Activated CD4-positive, alpha-beta memory T cell treated with anti-CD3 and anti-CD28 coated beads, Interleukin-2, amount 10 ng/mL, durations not matched to agents 7 days and 5 days (primary cell): ENCODE measurements at places on chromosomes 4 and X. TPM values are rescaled to one million over a fixed set of nuclear protein-coding genes. Genes with fewer than 3 reads are reported as not detected.

CFAP99 gene
- total RNA-seq: 0.08 TPM

CENPVL2 gene
- total RNA-seq: not detected

TREX2 gene
- 1.8 TPM for total RNA-seq

IL1RAPL1 gene
- not detected for total RNA-seq

CCSER1 gene
- 0.73 TPM for total RNA-seq

FAM53A gene
- total RNA-seq: 0.91 TPM

- no peak for DNase-seq
Observed at GRCh38 chrX:115147220-115147619, 42.0 kb upstream of the RBMXL3 start.

- DNase-seq: no peak
Observed at GRCh38 chr4:147463065-147463464, 17.8 kb upstream of the EDNRA start.

- no peak for DNase-seq
Observed at GRCh38 chrX:38260231-38260630, 39.6 kb upstream of the SRPX start.

DNA sequence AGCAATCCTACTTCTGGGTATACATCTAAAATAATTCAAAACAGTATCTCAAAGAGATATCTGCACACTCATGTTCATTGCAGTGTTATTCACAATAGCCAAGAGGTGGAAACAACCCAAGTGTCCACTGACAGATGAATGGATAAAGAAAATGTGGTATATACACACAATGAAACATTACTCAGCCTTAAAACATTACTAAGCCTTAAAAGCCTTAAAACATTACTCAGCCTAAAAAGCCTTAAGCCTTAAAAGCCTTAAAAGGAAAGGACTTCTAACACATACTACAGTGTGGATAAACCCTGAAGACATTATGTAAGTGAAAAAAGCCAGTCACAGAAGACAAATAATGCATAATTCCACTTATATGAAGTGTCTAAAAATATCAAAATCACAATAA is 40.3 kb upstream of the TFDP3 start:
- DNase-seq: no peak

GRCh38 chr4:148444296-148445070 is 2.3 kb upstream of the NR3C2 start:
- peak; percentile 34 for DNase-seq

DNA sequence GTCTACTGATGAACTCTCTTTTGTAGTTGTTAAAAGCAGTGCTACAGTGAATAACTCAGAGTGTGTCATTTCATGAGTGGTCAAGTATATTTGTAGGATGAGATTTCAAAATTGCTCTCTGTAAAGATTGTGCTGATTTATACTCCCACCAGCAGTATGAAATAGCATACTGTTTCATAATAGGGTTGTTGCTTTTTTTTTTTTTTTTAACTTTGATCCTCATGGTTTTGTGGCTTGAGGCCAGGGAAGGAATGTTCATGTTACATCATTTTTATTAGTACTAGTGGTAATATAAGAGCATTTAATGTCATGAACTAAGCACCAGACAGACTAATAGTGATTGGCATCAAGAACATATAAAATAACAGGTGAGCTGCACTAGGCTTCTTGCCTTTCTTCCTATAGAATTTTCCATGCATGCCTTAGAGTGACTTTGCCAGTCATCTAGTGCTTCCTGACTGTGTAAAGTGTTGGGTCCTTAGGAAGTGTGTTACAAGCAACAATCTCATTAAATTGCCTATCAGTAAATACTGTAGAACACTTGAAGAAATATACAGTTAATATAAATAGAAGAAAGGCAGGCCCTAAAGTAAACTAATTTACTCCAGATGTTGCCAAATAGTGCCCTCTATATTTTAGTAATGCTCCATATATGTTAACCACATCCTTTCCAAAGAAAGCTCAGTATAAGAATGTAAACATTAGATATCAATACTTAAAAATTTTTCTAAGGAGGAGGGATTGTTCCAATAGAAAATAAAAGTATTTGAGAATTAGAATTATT is 38.6 kb upstream of the MSMO1 start:
- DNase-seq: no peak

GRCh38 chr4:60934566-60935295 is 265.4 kb upstream of the ADGRL3 start:
- no peak for DNase-seq

GRCh38 chr4:55613621-55614020 is 21.6 kb upstream of the PDCL2 start:
- no peak for DNase-seq

GRCh38 chr4:182189103-182189878 is 53.9 kb upstream of the TENM3 start:
- no peak for DNase-seq

GRCh38 chr4:13928214-13928613 is 300.7 kb upstream of the BOD1L1 start:
- no peak for DNase-seq

DNA sequence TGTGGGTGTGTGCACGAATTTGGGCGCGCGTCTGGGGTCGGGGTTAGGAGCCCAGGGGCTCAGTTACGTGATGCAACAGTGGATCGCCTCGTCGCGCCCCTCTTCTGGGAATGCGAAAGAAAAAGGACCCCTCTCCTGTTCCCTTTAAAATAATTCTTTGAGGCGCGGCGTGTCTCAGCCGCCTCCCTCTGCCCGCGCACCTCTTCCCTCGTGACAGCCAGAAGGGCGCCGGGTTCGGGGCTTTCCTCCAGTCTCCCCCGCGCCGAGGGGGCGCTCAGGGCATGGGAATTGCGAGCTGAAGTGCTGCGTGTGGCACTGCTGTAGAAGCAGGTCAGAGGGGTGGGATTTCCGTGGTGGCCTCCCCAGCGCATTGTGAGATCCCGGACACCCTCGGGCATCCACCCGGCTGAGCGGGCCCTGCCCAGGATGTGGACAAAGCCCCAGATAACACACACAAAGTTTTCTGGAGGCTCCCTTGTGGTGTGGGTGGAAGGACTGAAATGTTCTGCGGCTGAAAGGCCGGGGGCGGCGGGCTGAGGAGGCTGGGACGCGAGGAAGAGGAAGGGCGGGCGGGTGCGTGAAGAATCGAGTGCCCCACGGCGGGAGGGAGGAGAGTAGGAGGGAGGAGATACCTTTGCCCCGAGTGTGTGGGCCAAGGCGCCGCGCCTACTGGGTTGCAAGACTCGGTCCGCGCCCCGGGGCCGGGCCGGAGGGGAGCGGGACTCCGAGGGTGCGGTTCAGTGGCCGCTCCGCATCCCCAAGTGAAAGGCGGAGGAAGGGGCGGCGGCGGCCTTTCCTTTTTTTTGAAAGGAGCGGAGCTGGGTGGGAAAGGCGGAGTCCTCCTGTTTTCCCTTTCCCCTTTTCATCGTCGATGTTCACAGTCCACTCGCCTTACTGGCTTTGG is 752 bp downstream of the SEPTIN11 start:
- DNase-seq: peak; percentile 40

DNA sequence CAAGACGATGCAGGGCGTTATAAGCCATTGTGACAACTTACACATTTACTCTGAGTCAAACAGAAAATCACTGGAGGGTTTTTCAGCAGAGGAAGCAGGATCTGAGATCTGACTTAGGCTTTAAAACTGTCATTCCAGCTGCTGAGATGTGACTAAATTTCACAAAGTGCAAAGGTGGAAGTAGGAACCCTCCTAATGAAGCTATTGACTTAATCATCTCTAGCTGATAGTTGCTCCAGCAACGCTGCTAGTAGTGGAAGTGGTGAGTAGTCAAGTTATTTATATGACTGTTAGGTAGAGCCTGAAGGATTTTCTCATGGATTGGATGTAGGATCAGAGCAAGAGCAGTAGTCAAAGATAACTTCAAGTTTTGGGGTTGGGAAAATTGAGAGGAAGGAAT is 218.6 kb downstream of the GRID2 start:
- DNase-seq: no peak
